ENCODE measurements at places on chromosomes 16 and 17. TPM values are rescaled to one million over a fixed set of nuclear protein-coding genes. Genes with fewer than 3 reads are reported as not detected.

- H3K27me3 ChIP-seq, result no peaks in the 10 kb centered on the region
- H3K36me3 ChIP-seq, result no peaks in the 10 kb centered on the region
- no peaks in the 10 kb centered on the region for H3K4me1 ChIP-seq
- H3K27ac ChIP-seq, result no peak overlapping the region
These were observed 16.9 kb downstream of the HOXB1 start for GRCh38 chr17:48513666-48514455.

GRCh38 chr16:73106329-73107034, 58.6 kb upstream of the ZFHX3 start:
- H3K27me3 ChIP-seq, result no peaks in the 10 kb centered on the region
- H3K4me1 ChIP-seq, result no peaks in the 10 kb centered on the region
- H3K36me3 ChIP-seq, result no peaks in the 10 kb centered on the region
- DNase-seq, result no peak

Gene IKZF3
- total RNA-seq, result 0.51 TPM

Gene ZNF276
- total RNA-seq, result 10.0 TPM

GRCh38 chr16:3070608-3071111, 5.2 kb downstream of the IL32 start:
- H3K4me1 ChIP-seq, result peaks cover 23% of the 10 kb centered on the region
- H3K27ac ChIP-seq, result no peak overlapping the region
- no peaks in the 10 kb centered on the region for H3K27me3 ChIP-seq
- no peak for DNase-seq
- H3K36me3 ChIP-seq, result no peaks in the 10 kb centered on the region
- no peak overlapping the region for H3K4me3 ChIP-seq

Gene SETD1A
- total RNA-seq, result 3.8 TPM

Gene HS3ST3B1
- total RNA-seq, result 2.8 TPM
